ENCODE measurements at places on chromosomes 16 and 17.

DNA sequence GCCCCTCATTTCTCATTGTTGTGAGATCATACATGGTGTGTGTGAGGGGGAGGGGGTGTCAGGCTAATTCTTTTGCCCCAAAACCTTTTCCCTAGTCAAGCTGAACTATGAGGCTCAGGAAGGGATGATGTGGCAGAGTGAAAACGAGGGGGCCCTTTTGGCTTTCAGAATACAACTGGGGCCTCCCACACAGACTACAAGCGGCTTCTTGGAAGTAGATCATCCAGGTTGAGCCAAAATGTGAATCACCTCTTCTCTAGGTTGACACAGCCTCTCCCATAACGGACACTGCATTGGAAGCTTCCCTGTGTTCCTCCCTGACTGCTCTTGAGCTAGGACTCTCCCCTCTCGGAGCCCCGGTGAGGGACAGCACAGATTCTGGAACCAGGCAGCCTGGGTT, 2.3 kb upstream of the ALKBH5 start:
- DNase-seq: peak; percentile 38

DNA sequence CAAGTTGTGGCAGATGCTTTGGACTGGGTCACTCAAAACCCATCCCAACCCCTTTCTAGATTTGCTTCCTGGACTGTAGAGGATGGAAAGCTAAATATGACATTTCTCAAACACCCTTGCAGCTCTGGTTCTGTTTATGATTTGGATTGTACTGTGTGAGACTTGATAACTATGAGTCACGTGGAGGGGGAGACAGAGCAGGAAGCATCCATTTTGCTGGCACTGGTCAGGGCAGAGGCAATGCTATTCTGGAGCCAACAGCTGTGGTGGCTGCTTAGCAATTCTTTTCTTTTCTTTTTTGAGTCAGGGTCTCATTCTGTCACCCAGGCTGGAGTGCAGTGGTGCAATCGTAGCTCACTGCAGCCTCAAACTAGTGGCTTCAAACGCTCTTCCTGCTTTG, 13.6 kb upstream of the TERF2 start:
- no peak for DNase-seq

DNA sequence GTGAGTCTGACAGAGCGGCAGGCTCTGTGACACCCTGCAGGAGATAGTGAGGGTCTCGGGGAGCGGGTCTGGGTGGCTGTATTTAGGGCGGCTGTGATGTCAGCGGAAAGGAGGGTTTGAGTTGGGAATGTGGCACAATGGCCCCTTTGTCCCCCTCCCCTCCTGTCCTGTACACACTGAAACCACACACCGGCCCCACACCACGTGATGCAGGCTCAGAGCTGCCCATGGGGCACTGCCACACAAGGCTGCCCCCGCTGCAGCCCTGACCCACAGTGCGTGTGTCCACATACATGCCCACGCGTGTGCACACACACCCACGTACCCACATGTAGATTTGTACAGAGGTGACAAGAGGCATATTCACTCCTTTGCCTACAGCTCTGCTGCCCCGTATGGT, 15.3 kb downstream of the SGCA start:
- DNase-seq: no peak

DNA sequence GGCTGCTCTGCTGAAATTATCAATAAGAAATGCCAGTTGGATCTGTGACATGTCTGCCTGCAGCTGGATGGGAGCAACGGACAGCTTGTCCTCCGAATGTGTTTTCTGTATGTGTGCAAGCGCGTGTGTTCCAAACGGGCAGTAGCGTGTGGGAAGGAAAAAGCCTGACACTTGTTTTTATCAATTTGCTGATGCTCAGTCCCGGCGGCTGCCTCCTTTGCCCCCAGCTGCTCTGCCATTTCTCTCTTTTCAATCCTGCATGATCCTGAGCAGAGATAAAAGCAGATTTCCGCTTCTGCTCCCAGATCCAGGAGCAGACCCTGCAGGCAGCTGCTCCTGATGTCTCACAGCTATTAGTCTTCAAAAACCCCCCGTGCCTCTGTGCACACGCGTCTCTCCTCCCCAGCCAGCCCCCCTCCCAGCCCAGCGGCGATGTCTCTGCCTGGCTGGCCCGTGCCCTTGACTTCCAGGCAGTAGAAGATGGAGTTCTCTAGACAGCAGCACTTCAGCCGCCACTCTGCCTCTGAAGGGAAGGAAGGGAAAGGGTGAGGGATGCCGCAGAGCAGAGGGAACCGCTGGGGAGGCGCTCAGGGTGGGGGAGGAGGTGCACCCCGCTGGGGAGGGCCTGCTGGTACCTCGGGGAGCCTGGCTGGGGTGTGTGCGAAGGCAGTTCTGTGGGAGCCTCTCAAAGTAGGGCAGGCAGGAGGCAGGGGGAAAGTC, 4.1 kb downstream of the PRCD start:
- DNase-seq: no peak

GRCh38 chr16:50251375-50252081, 14.8 kb upstream of the ADCY7 start:
- no peak for DNase-seq

GRCh38 chr17:58637011-58637570, 54.8 kb downstream of the TEX14 start:
- no peak for DNase-seq

GRCh38 chr16:19474617-19475016, 47.3 kb downstream of the GDE1 start:
- DNase-seq: no peak

DNA sequence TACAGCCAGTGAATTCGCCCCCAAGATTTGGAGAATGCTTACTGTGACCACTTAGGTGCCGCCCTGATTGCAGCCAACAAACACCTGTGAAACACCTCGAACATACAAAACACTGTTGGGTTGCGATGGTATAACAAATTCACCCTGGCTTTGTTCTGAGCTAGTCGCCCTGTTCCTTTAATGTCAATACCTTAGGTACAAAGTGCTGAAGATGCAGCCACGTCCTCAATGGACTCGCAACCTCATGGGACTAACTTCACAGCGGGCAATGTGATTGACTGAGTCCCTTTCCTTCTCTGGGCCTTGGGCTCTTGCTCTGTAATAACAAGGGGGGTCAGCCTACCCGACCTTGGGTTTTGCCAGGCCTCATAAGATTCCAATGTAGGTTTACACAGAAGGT, 28.9 kb upstream of the GOSR2 start:
- DNase-seq: no peak

DNA sequence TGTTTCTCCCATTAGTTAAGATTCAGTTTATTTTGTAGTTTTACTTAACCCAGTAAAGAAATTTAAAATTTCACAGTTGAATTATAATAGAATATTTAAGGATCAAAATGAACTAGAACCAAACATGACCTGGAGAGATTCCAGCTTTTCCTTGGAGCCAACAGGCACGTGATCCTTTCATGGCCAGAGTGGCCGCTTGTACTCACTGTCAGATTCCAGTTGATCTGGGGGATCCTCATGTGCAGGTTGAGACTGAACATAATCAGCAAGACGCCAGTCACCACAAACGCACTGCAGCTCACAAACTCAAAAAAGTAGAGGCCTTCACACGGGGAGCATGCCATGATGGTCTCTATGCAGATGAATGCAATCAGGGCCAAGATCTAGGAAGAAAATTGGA, 31.7 kb downstream of the CMTM3 start:
- DNase-seq: no peak

DNA sequence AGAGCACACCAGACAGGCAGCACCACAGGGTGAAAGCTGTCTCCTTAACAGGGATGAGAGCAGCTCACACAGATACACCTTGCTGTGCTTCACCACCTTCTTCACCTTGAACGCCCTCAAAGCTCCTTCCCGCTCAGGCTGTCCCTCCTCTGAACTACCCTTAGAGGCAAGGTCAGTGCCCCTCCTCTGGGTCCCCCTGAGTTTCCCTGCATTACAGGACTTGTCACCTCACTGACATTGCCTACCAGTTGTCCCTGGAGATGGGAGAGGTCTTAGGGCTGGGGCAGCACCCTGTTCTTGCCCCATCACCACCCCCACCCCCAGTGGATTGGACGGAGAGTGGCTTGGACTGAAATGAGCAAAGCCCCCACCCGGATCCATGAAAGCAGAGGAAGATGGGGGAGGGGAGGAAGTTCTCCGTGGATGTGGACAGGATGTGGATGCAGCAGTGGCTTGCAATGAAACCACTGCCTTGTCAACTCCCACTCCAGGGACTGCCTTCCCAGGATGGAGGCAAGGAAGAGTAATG, 73.2 kb upstream of the CDH5 start:
- no peak for DNase-seq

- DNase-seq: no peak
Observed at GRCh38 chr16:90032674-90033331, 13.5 kb upstream of the DBNDD1 start.

DNA sequence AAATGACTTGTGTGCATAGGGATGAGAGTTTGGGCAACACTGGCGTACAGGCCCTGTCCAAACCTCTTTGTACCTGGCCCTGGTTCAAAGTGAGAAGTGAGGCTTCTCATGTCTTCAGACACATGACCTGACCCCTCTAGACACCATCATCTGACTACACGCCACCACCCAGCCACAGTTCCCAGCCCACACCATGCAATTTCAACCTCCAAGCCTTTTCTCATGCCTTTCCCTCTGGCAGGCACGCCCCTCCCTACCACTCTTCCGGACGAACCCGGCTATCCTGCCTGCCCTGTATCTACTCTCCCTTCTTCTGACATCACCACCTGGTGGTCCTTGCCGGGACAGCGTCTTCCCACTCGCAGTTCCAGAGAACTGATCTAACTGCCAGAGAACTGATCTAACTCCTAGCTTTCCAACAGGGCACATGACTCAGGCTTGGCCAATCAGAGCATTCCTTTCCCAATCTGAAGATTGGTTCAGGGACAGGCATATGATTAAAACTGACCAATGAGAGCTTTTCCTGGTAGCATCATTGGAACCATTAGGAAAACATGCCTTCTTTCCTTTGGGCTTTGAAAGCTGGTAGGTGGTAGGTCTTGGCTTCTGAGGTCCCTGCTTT, 27.1 kb upstream of the IL21R start:
- no peak for DNase-seq

GRCh38 chr17:83154311-83155127, 75.1 kb downstream of the METRNL start:
- DNase-seq: no peak

DNA sequence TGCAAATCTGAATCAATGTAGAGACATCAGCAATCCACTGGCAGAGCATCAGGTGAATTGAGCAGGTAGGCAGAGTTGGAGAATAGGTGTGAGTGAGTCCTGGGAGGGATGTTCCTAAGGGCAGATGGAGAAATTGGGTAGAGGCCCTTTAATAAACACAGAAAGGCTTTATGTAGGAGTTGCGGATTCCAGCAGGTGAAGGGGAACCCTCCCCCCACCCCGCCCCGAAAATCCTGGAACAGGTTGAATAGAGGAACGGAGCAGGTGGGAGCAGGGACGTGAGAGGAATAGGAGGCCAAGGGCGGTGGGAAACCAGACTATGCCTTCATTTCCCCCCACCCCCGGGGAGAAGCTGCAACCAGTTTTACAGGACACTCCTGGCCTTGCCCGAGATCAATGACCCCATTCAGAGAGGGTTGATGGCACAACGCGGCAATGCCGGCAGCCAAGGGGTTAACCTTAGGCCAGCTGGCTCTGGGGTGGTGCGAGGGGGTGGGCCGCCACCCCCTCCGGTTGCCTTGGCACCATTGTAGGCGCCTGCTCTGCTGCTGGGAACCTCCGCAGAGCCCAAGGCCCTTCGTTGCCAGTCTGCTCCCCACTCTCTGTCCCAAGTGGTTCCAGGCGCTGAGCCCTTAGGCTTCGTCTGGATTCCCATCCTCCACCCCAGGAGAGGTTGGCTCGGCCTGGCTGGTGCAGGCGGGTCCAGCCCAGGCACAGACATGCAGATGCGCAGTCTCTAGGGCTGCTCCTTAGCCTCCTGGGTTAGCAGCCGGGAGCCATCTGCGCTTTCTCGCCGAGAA, 814 bp upstream of the RUNDC3A start:
- no peak for DNase-seq

- peak; percentile 56 for DNase-seq
Observed at GRCh38 chr16:69396187-69397061, 10.6 kb upstream of the TERF2 start.

GRCh38 chr17:34847938-34848337, 113.3 kb downstream of the CCT6B start:
- no peak for DNase-seq

DNA sequence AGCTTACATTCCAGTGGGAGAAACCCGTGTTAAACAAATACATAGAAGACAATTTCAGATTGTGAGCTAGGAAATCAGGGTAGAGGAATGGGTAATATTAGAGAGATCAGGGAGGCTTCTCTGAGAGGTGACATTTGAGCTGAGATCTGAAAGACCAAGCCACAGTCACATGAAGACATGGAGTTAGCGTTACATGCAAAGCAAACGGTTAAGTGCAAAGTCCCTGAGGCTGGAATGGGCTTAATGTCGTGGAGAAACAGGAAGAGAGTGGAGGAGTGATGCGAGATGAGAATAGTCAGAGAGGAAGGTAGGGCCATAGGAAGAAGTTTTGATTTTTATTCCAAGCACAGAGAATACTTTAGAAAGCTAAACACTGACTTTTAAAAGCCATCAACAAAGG, 246.1 kb downstream of the IRX3 start:
- DNase-seq: no peak

DNA sequence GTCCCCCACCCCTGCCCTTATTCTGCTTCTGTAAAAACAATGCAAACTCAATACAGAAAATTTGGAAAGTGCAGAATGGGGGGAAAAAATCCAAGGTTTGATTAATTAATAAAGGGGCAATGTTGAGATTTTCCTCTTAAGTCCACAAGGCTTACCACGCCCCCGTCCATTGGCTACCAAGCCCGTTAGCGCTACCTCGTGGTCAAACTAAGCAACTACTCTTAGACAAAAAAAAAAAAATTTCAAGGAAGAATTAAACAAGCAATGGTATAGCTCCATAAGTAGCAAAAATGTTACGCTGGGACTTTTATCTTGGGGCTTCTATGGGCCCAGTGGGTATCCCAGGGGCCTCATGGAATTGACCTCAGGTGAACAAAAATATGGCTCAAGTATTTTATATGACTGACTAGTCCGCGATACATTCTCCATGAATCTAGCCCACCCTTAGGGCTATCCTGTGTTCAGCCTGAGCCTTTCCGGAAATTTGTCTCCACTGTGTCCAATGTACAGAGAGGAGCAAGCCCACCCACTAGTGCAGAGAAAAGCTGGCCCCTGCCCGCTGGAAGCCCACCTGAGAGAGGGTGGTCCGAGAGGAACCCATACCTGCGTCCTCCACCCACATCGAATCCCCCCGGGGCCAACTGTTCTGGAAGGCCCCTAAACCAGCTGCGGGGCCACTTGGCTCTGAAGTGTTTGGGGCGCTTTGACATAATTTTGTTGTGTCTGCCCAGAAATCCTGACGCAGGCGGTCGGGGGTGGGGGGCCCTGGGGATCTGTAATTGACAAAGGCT, 19.1 kb upstream of the TEX2 start:
- DNase-seq: peak; percentile 42
